ENCODE measurements at places on chromosomes 16 and 17.
A peak's percentile ranks its signal among the peaks of the same experiment; 100 is the strongest.

GRCh38 chr16:81492965-81493754, 48.6 kb downstream of the CMIP start:
- no peak for DNase-seq

DNA sequence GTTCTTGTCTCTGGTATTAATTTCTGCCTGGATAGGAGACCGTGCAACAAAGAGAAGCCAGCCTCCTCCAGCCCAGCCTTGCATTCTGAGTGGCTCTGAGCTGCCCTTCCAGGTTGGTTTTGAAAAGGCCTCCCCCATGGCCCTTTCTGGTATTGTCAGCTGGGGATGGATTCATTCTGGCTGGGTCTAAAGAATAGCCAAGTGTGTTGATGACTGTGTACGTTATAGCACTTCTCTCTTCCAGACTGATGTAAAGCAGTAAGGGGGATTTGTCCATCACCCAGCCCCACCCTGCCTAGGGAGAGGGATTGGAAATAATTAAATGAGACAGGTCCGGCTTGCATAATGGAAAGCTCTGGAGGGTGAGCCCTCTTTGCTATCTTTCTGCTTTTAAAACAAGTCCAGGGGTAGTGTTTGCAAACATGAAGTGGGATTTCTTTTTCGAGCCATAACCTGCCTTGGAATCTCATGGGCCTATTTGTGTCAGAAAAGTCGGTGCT, 146.4 kb downstream of the MSI2 start:
- DNase-seq = no peak

DNA sequence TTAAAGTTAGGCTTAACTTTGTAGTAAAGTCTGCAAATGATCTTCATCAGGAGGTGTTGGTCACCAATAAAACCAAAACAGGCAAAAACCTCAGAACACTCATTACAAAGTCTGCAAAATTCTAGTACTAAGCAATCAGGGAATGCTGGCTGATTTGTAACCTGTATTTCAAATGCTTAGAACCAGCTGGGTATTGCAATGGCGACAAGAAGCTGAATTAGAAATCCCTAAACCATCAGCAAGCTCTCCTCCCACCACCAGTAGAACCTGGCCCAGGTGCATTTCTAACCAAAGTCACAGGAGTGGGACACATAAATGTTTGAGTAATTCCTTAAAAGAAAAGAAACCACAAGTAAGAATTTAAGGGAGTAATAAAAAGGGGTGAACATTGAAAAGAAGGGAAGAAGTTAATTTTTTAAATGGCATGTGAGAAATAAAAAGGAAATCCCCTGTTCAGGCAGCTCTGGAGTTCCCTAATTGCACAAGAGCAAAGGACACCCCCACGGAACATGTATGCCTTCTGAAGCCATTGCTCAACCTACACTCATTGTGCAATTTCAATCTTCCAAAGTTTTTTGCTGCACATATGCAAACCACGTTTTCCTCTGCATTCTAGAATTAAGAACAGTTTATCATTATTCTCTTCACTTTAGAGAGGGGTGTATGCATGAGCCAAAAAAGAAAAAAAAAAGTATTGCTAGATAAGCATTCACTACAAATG, 102.9 kb downstream of the HIC1 start:
- DNase-seq = no peak

- DNase-seq = no peak
These were observed 1.7 kb downstream of the FBXL19 start for GRCh38 chr16:30924913-30925631.

DNA sequence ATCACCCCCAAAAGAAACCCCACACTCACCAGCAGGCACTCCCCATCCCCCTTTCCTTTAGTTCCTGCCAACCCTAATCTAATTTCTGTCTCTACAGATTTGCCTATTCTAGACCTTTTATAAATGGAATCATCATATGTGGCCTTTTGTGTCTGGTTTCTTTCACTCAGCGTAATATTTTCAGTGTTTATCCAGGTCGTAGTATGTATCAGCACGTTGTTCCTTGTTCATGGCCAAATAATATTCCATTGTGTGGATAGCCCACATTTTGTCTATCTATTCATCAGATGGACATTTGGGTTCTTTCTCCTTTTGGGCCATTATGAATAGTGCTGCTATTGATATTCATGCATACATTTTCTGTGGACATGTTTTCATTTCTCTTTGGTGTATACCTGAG, 73.6 kb downstream of the OR1D5 start:
- no peak for DNase-seq

GRCh38 chr17:71516149-71516548, 604.7 kb upstream of the SOX9 start:
- DNase-seq = no peak

DNA sequence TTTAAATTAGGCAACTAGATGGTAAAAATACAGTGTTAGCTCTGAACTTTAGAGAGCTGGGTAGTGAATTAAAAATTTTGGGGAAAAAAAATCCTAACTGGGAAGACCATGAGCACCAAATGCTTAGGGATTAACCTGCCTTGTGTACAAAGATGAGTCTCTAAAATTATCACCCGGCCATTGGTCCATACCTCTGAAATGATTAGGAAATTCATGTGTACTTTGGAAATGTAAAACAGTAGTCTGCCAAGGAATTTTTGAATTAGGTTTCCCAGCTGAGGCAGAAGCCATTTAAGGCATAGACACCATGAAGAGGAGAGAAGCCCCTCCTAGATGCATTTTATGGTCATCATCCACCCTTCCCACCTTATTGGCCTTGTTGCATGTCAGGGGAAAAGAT, 670.5 kb upstream of the SALL1 start:
- DNase-seq = no peak

- DNase-seq = no peak
These were observed 11.1 kb downstream of the RAB40B start for GRCh38 chr17:82687375-82687861.

DNA sequence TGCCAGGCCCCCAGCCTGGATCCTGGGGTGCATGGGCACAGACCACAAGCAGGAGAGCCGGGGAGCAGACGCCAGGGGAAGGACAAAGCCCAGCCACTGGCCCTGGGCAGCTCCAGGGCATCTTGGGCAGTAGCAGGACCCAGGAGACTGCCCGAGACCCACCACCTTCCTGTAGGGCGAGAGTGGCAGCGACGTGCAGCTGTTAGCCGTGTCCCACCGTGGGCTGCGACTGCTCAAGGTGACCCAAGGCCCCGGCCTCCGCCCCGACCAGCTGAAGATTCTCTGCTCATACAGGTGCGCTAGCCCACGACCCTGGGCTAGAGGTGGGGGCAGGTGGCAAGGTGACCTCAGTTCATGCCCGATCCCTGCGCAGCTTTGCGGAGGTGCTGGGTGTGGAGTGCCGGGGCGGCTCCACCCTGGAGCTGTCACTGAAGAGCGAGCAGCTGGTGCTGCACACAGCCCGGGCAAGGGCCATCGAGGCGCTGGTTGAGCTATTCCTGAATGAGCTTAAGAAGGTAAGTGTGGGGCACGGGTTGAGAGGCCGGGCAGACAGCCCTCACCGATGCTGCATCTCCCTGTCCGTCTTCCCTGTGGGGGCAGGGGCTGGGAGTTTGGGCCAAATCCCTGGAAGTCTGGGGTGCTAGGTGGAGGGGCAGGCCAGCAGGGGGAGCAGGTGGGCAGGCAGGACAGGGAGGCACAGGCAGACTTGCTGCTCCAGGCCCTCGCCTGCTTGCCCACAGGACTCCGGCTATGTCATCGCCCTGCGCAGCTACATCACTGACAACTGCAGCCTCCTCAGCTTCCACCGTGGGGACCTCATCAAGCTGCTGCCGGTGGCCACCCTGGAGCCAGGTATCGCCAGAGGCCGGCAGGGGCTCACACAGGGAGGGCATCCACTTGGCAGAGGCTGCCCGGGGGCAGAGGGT, 13.5 kb upstream of the SMIM5 start:
- no peak for DNase-seq

DNA sequence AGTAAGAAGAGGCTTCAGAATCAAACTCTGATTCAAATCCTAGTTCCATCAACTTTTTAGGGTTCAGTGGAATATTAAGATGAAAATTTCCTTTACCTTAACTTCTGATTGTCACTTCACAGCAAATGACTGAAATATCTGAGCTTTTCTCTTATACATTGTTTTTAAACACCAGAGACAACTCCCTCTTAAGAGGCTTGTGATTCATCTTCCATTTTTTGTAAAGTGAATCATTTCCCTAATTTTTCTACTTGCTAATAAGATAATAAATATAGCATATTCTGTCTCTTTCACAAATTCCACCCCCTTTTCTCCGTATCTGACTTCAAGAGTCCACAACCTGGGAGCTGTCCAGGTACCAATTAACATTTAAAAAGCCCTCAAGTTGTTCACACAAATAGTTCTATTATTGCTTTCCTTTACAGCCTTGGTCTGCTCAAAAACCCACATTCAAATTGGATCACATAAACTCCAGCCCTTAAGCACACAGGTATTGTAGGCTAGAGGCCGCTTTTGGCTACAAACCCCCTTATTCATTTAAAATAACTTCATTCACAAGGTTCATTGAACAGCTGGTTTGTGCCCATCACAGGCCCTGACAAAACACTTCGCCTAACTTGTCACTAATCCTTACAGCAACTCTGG, 14.1 kb upstream of the UTP6 start:
- DNase-seq = no peak

- no peak for DNase-seq
These were observed 41.5 kb upstream of the CDH5 start for GRCh38 chr16:66324815-66325515.

GRCh38 chr16:13957197-13958078, 37.5 kb downstream of the ERCC4 start:
- no peak for DNase-seq

GRCh38 chr16:4623593-4623992, 1.0 kb upstream of the MGRN1 start:
- DNase-seq = no peak

DNA sequence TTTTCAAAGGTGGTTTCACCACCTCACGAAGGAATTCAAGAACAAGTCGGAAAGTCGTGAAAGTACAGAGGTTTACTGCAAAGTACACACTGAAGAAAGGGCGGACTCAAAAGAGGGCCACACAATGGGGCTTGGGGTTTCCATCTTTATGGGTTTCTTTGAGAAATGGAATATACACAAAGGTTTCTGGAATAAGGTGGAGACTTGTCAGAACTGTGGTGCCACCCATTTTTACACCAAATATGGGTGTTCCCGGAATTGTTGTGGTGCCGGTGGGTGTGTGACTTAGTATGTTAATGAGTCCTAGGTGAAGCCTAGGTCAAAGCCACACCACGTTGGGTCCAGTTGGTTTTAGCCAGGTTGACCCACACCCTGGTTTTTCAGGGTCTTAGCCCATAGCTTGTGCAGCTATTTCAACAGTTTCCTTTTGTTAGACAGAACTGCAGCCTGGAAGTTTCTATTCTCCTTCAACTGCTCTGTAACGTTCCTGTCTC, 567 bp upstream of the GCSH start:
- DNase-seq = no peak

GRCh38 chr17:53101706-53102105, 721.0 kb upstream of the KIF2B start:
- DNase-seq = no peak

GRCh38 chr17:80017226-80018010, 18.3 kb downstream of the TBC1D16 start:
- no peak for DNase-seq

- DNase-seq = no peak
These were observed 177.8 kb upstream of the GSE1 start for GRCh38 chr16:85435286-85435685.

DNA sequence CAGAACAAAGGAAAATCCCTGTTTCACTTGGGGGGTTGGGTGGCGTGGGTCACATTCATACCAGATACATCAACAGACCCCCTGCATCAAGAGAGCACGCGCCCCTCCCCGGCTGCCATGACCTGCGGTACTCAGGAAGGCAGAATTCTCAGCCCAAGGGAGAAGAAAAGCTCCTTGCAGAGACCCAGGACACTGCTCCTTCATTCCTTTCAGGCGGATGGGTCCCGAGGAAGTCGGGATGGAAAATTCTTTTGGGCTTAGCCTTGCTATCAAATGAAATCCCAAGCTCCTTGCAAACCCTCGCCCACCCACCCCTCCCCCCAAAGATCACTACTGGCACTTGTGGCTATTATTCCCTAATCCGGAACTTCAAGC, 40.6 kb downstream of the HIC1 start:
- DNase-seq = no peak

GRCh38 chr17:59859444-59860025, 33.2 kb downstream of the TUBD1 start:
- DNase-seq = no peak

GRCh38 chr16:4123616-4124300, 7.5 kb upstream of the ADCY9 start:
- no peak for DNase-seq

GRCh38 chr17:29581583-29582253, 7.7 kb downstream of the GIT1 start:
- DNase-seq = no peak

DNA sequence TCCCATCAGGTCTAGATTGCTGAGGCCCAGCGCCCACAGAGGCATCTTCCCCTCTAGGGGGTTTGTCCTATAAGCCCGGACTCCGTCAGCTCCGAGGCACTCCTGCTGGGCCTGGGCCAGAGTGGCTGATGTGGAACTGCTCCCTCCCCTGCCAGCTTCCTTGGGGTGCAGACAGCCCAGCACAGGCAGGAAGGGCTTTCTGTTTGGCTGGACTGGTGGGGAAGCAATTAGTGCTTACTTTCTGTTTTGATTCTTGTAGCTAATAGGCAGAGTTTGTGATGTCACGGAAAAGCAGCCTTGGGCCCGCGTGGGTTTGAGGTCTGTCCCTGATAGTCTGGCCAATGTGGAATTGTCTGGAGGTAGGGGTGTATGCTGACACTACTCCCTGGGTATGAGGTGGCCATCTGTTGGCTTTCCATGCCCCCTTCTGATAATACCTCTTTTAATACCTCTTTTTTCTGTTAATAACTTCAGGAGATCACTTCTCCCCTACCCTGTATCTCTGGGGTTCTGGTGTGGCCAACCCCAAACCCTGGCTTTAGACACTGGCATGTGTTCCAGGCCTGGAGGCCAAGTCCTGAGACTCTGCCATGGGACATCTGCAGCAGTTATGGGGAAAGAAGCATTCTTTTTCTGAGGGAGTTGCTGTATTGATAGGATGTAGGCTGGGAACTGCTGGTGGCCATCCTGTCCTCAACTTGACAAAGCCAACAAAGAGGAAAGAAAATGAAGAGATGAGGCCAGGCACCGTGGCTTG, 190.9 kb downstream of the RAB11FIP4 start:
- no peak for DNase-seq

- no peak for DNase-seq
These were observed 91.8 kb downstream of the ASIC2 start for GRCh38 chr17:33201283-33201682.

GRCh38 chr16:1057252-1057932, 15.2 kb upstream of the SSTR5 start:
- peak; percentile 53 for DNase-seq

All from effector CD8-positive, alpha-beta T cell (primary cell).